ENCODE measurements at places on chromosomes 3 and 15.

GRCh38 chr15:57411945-57412768 lies 35.9 kb downstream of the CGNL1 start:
- no peak for DNase-seq

DNA sequence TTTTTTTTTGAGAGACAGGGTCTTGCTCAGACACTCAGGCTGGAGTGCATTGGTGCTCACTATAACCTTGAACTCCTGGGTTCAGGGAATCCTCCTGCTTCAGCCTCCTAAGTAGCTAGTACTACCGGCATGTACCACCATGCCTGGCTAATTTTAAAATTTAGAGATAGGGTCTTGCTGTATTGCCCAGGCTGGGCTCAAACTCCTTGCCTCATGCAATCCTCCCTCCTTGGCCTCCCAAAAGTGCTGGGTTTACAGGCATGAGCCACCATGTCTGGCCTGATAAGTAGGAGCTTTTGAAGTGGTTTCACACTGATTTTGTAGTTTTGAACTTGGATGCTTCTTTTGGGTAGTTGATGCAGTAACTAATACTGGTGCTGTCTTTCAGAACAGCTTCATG lies 7.8 kb downstream of the MAP2K1 start:
- DNase-seq = no peak

- DNase-seq = no peak
Measured at GRCh38 chr3:93981649-93982048, 1.7 kb downstream of the ARL13B start.

DNA sequence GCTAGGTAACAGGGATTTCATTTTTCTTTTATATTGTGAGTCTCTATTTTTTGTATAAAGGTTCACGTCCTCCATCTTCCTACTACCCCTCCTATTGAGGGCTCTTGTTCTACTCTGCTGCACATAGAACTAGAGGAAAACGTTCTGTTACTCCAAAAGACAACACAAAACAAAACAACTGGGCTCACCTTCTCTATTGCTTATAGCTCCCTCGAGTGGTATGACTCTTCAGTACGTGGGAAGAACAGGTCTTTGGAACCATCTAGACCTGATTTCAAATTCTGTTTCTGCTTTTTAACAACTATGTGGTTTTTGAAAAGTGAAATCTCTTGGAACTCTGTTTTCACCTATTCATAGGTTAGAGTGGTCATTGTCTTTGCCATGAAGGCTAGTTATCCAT lies 515.3 kb downstream of the SOX2 start:
- DNase-seq = no peak

DNA sequence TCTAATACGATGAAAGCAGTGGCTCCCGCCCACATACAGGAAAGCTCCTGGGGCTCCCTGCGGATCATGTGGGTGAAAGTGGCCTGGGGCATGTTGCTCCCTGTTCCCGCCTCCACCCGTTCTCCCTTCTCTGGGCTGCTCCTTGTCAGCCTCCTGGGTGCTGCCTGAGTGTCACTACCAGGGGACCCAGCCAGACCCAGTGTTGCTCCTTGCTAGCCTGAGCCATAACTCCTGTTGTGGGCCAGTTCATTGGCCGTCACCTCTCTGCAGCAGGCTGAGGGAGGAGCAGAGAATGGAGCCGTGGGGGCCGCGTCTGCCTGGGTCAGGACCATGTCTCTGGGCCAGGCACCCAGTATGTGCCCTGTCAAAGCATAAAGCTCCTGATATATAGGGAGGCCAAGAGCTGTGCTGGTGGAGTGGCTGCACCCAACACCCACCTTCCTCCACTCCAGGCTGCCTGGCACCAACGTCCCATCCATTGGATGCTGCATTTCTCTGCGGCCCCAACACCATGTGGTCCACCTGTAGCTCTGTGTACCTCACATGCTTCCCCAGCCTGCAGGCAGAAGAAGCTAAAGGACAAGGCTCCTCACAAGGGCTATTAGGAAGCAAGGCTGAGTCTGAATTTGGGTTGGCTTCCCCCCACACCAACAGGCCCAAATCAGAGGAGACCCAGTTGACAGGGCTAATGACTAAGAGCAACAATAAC lies 40.5 kb downstream of the KLF13 start:
- DNase-seq = no peak

DNA sequence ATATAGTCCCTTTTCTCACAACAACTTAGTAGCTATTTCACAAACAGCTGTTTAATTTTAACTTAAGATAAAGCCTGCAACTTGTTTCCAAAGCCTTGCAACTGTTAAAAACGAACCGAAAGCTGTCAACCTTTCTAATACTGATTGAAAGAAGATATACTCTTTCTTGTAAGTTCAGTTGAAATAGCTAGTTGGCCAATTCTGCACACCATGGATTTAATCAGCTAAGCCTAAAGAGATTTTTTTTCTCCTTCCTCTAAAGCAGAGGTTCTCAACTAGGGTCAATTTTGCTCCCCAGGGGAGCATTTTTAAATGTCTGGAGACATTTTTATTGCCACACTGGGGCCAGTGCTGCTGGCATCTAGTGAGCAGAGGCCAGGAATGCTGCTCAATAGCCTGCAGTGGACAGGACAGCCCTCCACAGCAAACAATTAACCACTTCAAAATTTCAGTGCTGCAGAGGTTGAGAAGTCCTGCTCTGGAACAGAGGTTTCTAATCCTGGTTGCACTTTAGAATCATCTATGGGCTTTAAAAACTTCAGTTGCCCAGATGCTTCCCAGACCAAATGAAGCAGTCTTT lies 26.2 kb downstream of the MINDY4B start:
- no peak for DNase-seq

DNA sequence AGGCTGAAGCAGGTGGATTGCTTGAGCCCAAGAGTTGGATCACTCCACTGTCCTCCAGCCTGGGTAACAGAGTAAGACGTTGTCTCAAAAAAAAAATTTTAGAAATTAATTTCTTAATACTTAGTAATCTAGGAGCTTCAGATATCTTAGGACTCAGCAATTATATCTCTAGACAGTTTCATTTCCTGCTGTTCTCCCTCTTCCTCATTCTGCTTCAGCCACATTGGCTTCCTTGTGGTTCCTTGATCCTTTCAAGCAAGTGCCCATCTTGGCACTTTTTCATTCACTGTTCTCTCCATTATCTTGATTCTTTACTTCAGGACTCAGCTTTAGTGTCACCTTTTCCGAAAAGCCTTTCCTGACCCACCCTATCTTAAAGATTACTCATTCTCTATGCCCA lies 22.5 kb downstream of the TMEM202 start:
- no peak for DNase-seq

DNA sequence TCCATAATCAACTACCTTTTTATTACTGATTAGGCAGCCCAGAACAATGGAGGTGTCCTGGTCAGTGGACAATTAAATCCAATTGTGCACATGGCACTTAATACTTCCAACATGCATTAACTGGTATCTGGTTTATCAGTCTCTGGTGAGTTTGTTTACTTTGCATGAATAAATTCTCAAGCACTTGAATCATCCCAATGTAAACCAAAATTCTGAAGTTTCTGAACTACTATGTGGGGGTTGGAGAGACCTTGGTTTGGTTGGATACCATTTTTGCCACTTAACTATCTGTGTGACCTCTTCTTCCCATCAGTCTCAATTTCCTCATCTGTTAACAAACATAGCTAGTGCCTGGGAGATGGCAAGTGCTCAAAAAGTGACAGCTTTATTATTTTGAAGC lies 70.5 kb upstream of the MAP4 start:
- DNase-seq = no peak

DNA sequence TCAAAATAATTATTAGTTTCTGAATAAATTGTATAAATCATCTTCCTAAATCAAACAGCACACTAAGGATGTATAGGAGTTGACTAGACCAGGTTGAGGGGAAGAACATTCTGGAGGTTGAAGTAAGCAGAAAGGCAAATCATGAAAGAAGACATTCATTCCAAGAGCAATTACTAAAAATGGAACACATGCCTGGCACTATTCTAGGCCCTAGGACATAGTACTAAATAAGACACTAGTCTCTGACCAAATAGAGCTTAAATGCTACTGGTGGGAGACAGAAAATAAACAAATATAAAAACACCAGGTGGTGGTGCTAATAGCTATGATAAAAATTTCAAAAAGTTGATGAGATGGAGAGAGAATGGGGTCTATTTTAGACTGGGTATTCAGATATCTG lies 190.1 kb downstream of the TBC1D5 start:
- no peak for DNase-seq

- no peak for DNase-seq
Measured at GRCh38 chr3:22399566-22399965, 648.6 kb upstream of the ZNF385D start.

DNA sequence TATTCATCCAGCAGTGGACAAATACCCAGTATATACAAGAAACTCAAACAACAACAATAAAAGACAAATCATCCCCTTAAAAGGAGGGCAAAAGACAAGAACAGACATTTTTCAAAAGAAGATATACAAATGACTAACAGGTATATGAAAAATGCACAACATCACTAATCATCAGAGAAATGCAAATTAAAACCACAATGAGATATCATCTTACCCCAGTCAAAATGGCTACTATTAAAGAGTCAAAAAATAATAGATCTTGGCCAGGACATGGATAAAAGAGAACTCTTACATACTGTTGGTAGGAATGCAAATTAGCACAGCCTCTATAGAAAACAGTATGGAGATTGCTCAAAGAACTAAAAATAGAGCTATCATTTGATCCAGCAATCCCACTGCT lies 16.9 kb downstream of the DHX36 start:
- DNase-seq = no peak

GRCh38 chr3:138125548-138126221 lies 6.5 kb downstream of the A4GNT start:
- DNase-seq = no peak

DNA sequence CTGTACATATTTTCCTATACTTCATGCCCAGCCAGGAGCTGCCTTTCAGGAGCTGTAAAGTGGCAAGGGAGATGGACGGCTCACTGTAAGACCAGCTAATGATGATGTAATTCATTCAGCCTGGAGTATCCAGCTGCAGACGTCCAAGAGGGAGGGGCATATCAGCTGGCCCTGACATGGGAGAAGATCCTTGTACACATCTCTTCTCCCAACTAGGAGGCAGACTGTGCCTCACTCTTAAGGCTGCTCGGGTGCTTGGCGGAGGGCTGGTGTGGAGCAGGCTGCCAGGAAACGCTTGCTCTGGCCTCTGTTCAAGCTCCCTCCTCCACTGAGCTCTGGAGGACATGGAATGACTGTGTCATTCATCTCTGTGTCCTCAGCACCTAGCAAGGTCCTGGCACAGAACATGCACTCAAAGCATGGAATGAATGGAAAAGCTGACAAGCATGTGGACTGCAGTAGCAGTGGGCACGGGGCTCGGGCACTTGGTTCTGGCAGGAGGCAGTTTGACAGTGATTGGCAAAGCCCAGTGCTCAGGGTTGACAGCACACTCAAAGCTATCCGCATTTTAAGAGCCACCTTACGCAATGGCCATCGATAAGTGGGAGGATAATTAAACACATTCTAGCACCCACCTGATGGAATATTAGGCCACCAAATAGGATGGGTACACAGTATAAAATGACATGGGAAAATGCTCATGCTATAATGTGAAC lies 72.4 kb downstream of the TBC1D2B start:
- DNase-seq = peak; percentile 44

- DNase-seq = no peak
Measured at GRCh38 chr3:189937302-189938127, 183.2 kb downstream of the P3H2 start.

DNA sequence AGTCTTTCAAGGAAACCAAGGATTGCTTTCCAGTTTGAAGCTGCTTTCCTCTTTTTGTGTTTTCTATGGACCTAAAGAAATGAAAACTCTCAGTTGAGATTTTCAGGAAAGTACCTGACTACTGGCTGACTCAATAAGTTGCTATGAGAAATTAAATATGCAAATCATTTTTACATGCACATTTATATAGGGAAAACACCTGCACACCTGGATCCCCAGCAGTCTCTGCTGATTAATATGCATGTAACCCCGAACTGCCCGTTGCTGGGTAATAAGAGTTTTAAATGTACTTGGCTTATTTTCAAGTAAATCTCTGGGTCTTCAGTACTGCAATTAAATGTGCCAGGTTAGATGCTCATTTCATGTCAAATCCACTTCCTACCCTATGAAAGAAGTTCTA lies 77.2 kb downstream of the KBTBD8 start:
- DNase-seq = no peak

DNA sequence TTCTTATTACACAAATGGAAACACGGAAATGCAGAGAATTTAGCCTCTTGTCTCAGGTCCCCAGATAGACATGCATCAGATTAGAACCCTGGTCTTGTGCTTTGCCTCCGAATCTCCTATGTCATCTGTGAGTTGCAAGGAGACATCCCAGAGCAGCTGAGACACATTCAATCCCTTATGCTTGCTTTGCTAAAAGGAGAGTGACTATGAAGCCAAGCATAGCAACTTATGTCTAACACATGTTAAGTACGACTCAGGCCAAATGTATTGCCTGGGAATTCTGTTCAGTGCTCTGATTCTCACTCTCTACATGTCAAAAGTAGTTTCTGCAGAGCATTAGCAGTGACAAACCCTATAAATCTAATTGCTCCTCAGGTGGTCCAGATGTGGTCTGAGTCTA lies 30.6 kb upstream of the LRRC3B start:
- DNase-seq = no peak

DNA sequence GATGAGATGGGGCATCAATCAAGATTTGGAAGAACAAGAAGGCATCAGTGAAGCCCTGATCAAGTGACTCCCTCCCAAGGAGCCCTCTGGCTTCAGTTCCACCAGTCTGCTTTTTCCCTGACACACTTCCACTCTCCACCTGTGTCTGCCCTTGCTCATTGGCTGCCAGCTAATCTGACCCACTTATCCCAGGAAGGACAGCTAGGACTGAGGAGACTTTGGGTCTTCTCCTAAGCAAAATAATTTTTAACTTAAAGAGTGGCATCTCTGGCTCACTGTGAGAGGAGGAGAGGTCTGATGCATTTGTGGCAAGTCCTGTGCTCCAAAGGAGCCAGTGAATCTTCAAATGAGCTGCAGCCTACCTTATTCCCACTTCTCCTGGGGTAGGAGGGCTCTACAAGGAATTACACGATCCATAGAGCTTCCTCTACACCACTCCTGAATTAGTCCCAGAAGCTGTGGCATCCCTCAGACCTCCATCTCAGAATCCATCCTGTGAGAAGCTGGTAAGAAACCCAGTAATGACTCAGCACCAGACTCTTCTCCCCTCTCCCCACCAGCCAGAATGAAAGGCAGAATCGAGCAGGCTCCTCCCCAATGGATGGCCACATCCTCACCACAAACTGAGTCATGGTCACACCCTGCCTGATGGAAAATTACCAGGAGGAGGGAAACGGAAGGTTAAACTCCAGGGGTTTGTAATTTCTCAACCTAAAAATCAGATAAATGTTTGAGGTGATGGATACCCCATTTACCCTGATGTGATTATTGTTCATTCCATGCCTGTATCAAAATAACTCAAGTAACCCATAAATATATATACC lies 6.3 kb upstream of the PKM start:
- no peak for DNase-seq

DNA sequence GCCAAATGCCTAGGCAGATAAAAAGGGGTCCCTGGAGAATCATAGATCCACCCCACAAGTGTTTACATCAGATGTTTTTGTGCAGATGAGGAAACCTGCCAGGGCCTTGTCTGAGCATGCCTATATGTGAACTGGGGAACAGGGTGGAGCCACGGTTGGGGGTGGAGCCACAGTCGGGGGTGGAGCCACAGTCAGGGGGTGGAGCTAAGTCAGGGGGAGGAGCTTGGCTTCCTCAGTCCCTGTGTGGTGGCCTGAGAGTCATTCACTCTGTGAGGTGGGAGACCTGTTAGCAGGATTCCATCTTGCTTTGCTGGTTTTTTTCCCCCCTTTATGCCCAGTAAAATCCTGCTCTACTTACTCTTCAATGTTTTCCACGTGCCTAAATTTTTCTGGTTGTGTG lies 57.8 kb upstream of the TGFBR2 start:
- DNase-seq = no peak

GRCh38 chr15:40495516-40495915 lies 24.7 kb downstream of the CHST14 start:
- no peak for DNase-seq
